ENCODE measurements at places on chromosomes 11 and 22.
A peak's percentile ranks its signal among the peaks of the same experiment; 100 is the strongest.

DNA sequence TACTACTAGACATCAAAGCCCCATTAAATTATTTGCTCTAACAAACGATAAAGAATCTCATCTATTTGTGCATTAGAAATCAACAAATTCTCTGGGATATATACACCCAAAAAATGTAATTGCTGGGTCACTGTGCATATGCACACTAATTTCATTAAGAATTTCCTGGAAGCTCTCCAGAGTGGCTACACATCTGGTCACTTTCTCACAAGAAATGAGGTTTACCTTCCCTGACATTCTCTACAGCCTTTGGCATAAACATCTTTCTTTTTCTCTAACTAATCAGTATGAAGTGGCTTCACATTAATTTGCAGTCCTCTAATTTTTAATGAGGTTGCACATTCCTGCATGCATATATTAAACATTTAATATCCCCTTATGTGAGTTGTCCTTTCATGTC is 150.8 kb upstream of the ANO5 start:
- no peak for DNase-seq

- DNase-seq, result no peak
Observed at GRCh38 chr11:8989453-8989852, 14.3 kb downstream of the NRIP3 start.

DNA sequence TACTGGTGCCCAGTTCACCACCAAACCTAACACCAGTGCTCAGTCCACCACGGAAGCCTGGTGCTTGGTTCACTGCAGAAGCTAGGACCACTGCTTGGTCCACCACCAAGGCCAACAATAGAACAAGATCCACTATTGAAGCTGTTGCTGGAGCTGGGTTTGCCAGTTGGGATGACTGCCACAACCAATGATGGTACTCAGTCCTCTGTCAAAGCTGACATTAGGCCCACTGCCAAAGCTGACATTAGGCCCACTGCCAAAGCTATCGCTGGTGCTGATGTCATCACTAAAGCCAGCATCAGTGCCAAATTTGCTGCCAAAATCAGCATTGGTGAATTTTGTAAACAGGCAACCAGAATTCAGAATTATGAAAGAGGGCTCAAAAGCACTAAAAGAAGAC is 1850.2 kb upstream of the RAG2 start:
- DNase-seq, result no peak

- DNase-seq, result no peak
Observed at GRCh38 chr22:29948385-29948769, 65.4 kb downstream of the MTMR3 start.

DNA sequence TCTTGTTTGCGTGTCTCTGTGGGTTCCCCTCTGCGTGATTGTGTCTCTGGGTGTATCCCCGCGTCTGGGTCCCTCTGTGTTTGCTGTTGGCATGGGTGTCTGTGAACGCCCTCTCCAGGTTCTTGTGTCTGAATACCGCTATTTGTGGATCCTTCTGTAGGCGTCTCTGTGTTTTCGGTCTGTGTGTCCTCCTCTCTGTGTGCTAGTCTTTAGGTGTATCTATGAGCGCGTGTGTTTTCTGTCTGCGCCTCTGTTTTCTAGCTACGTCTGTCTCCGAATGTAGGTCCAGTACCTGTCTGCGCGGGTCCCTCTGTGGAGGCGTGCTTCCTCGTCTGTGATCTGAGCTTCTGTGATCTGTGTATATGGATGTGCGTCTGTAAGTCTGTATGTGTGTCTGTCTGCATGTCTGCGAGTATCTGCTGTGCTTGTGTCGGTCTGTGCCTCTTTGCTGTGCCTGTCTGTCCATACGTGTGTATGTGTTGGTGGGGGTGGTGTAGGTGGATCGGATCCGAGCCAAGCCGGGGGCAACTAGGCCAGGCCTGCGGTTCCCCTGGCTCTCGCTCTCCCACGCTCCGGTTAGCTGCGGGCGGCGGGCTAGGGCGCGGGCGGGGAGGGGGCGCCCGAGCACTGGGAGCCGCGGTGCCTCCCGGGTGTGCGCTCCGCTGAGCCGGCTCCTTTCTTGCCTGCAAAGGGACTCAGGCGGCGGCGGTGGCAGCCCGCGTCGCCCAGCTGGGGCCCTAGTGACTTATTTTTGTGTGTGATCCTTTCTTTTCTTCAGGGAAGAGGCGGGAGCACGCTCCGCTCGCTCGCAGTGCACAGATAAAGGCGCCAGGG is 105.3 kb upstream of the E2F8 start:
- no peak for DNase-seq

DNA sequence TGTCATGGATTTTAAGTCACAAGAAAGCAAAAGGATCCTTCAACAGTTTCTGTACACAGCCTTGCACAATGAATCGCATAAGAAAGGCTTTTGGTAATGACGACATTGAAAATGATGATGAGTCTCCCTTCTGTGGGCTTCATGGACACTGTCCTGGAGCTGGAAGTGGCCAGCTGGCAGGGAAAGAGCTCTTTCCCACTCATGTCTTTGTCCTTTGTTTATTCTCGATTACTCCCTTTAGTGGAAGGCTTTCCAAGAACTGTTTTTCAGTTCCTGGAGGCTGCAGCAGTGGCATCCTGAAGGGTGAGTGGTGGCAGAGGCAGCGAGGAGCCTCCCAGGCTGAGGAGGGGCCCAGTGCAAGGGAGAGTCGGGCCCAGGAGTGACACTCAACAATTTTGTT is 505.2 kb downstream of the NTM start:
- no peak for DNase-seq

DNA sequence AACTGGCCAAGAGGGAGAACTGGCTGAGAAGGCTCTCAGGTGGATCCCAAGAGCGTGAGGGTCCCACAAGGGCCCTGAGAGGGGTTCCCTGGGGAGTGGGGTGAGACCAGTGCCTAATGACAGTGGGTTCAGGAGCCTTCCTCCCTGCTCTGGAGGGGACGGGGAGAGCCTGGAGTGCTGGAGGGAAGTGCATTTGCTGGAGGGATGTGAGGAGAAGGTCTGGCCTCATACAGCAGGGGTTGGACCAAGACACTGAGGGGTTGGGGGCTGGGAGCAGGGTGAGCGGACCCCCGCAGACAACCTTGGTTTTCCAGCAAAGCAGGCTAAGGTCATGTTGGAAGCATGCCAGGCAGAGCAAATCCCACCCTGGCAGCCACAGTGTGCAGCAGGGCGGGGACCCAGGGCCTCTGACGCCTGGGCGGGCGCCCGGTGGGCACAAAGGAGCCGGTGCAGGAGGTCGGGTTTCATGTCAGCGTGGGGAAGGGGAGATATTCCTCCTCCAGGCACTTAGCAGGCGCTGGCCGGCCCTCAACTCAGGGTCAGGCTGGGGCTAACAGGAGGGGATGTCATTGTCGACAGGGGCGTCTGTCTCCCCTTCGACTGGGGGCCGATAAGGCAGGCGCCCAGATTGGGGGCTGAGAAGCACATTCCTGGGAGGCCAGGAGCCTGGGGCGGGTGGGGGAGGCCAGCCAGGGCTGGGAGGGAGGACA is 3.1 kb upstream of the DERL3 start:
- DNase-seq, result no peak

DNA sequence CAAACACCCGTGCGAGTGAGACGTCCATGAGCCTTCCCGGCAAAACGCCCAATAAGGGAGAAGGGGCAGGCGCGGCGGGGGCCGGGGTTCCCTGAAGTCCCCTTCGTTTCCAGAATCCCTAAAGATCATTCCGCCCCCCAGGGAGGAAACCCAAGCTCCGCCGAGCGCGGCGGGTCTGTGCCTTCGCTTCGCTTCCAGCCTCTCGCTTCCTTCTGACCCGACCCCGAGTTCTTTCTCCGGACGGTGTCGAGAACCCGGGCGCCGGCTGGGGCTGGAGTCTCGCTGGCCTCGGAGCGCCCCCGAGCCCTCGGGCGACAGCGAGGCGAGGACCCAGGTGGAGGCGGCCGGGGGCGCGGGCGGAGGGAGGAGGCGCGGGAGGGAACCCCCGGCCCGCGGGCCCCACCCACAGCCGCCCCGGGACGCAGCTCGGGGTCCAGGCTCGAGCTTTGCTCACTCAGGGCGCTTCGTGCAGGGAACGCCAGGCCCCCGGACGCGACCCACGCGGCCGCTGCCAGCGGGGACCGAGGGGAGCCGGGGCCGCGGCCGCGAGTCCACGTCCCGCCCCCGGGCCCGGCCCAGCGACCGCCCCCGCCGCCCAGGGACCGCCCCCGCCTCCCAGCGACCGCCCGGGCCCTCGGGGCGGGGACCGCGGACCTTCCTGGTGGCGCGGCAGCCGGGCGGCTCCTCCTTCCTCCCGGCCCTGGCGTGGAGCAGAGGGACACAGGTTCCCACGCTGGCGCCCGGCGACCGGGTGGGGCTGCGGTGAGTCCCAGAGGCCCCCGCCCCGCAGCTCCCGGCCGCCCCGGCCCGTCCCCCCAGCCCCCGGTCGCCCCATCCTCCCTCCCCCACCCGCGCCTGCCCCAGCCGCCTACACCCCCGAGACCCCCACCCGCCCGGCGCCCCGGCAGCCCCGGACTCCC is at the start of gene PGGHG:
TSS of gene PGGHG (plus strand) at position 649 of the 920 bp plus-strand sequence. CDS start 691 bp downstream, outside the sequence.
- DNase-seq, result peak; percentile 85

Measured in suprapubic skin (tissue), 4 donors.